ENCODE measurements at places on chromosomes 6 and 20.

DNA sequence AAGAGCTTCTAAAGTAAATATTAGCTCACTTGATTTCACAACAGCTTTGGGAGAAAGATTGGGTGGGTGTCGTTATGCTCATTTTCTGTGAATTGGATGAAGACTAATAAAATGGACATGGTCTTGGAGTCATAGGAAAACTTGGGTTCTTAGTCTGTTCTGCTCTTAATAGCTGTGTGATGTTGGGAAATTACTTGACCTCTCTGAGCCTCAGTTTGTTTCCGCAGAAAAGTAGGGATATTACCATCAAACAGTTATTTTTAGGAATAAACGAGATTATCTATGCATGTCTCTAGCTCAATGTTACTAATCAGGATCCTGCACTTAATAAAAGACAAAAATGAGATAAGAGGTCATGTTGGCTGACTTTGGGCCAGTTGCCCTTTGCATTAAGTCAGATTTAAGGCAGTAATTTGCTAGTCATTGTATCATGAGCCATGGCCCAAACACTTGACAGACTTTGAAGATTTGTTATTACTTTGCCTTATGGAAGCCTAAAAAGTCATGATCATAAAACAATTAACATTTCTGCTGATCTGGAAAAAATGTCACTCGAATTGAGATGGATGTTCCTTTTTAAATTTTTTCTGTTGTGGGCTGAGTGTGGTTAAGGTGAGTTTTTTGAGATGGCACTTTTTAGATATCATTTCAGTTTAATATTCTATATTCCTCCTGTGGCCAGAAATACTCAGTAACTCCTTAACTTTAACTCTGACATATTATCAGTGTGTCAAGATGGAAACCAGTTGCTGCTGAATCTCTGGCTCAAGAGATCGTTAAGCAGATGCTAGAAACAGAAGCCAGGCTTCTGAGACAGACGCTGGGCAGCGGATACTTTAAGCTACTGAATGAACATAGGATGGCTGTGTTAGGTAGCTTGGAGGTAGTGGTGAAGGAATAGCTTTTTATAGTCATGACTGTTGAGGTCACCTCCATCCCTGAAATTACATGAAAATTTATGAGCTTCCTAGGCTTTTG lies 291.6 kb downstream of the PHF3 start:
- DNase-seq = no peak

DNA sequence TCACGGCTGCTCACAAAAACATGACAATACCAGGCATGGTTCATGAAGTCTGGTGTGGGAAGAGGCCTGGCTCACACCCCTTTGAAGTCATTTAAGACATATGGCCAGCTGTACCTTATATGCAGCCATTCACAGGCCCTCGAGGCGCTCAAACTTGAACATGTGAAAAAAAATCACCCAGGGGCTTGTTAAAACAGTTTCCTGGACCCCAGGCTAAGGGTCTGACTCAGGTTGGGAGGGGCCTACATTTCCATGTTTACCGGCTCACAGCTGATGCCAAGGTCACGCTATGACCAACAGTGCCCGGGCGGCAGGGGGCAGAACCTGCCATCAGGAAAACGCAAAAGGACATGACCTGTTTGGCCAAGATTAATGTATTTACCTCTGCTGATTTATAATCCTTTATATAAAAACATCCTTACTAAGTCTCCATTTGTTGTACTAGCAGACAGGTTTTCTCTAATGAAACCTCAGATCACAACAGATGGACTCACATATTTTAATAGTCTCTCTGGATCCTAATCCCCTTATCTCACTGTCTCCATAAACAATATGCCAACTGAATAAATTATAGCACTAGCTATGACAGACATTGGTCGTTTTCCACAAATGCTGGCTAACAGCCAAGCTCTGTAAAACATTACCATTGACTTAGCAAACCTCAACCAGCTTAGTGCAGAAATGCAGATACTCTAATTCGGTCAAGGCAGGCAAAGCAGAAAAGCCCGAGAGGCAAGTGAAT lies 19.9 kb downstream of the EZR start:
- no peak for DNase-seq

DNA sequence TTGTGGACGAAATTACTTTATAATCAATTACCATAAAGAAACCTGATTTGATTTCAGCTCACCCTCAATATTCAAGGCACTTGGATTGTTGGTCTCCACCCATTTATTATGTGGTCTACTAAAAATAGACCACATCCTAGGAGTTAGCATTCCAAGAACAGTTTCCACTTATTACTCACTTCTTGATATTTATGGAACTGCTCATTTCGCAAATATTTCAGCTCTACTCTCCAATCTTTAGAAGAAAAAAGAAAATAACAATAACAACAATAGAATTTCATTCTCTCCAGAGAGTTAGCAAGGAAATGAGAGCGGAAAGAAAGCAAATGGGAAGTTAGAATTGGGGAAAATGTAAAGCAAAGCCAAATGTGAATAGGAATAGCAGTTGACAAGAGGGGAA lies 26.2 kb upstream of the HDAC2 start:
- no peak for DNase-seq

- no peak for DNase-seq
Observed at GRCh38 chr6:4582506-4583417, 193.4 kb upstream of the CDYL start.

DNA sequence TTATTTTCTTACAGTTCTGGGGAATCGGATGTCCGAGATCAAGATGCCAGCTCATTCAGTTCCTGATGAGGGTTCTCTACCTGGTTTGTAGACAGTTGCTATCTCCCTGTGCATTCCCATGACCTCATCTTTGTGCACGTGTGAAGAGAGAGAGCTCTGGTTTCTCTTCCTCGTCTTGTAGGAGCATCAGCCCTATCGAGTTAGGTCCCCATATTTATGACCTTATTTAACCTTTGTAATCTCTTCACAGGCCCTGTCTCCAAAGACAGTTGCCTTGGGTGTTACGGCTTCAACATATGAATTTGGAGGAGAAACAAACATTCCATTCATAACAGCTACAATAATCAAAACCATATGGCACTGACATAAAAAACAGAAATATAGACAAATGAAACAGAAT lies 455.3 kb downstream of the HACE1 start:
- DNase-seq = no peak

DNA sequence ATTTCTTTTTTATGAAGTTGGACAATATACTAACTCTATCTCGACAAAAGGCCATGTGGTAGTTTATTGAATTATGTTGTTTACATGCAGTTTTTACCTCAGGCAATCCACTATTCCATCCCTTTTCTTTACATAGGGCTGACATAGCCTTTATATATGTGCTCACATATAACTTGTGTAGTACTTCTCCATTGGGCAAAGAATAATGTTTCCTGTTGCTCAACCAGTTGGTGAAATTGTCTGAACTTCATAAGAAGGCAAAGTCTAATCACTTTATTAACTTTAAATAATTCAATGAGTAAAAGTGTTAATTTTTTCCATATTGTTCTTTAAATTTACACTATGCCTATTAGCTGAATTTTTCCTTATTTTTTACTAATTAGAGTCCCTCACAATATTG lies 1272.1 kb downstream of the EPHA7 start:
- no peak for DNase-seq

- no peak for DNase-seq
Observed at GRCh38 chr6:24919056-24919892, 16.5 kb downstream of the RIPOR2 start.

GRCh38 chr6:166939345-166939744 lies 17.0 kb downstream of the RNASET2 start:
- no peak for DNase-seq

GRCh38 chr20:38321959-38322598 lies 18.1 kb downstream of the BPI start:
- DNase-seq = no peak

- no peak for DNase-seq
Observed at GRCh38 chr6:161316531-161316930, 42.7 kb upstream of the AGPAT4 start.

GRCh38 chr6:103456652-103457051 lies 1403.1 kb downstream of the HACE1 start:
- DNase-seq = no peak

- no peak for DNase-seq
Observed at GRCh38 chr6:143620447-143620846, 57.3 kb upstream of the PHACTR2 start.

- no peak for DNase-seq
Observed at GRCh38 chr20:59512651-59513050, 91.7 kb upstream of the PHACTR3 start.
